Stimulated activated CD4-positive, alpha-beta T cell treated with anti-CD3 and anti-CD28 coated beads, TNF-alpha, amount 100 ng/mL, for 4 hours (primary cell): ENCODE measurements at places on chromosomes 7 and 10.

GRCh38 chr10:26367771-26368170 is 70.4 kb upstream of the APBB1IP start:
- no peak for DNase-seq

GRCh38 chr10:86348321-86349210 is 18.0 kb downstream of the GRID1 start:
- no peak for DNase-seq

- no peak for DNase-seq
These were observed 80.5 kb upstream of the PRKG1 start for GRCh38 chr10:50993771-50994251.

- DNase-seq: no peak
These were observed 81.2 kb downstream of the PARP12 start for GRCh38 chr7:139981511-139981895.

GRCh38 chr7:131691454-131692130 is 135.2 kb upstream of the PODXL start:
- no peak for DNase-seq

GRCh38 chr10:62647375-62648092 is 157.0 kb upstream of the ADO start:
- no peak for DNase-seq

GRCh38 chr7:100126931-100127865 is at the start of gene MBLAC1:
TSS of gene MBLAC1 (plus strand) at chr7:100126967. CDS start at chr7:100127396, 429 bp downstream.
- peak; percentile 82 for DNase-seq

DNA sequence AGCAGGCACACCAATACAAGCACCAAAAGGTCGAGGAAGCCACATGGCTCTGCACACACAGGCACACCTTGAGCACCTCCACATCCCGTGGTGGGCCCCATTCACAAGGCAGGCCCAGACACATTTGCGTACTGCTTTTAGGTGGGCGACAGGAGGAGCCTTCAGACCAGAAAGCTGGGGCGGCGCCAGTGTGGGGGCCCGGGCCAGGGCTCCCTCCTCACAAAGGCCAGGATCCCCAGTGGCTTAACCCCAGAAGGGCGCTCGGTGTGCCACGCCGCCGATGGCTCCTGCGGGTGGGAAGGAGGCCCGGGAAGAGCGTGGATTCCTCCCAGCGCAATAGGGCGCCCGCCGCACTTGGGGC is 2.8 kb upstream of the SMARCD3 start:
- DNase-seq: no peak

- no peak for DNase-seq
These were observed 20.3 kb upstream of the IGF2BP3 start for GRCh38 chr7:23490357-23491135.

- DNase-seq: no peak
These were observed 39.4 kb downstream of the ZCCHC24 start for GRCh38 chr10:79405995-79406515.

DNA sequence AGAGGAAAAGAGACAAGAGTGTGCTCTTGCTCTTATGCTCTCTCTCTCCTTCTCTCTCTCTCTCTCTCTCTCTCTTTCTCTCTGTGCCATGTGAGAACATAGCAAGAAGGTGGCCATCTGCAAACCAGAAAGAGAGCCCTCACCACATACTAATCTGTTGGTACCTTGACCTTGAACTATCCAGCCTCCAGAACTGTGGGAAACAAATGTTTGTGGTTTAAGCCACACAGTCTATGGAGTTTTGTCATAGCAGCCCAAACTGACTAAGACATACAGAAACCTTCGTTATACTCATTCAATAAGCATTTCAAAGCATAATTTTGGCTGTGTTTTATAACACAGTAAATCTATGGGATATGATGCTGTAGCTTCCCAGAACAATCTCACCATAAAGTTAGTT is 56.4 kb upstream of the PLPP4 start:
- DNase-seq: no peak

GRCh38 chr7:96792115-96792514 is 82.5 kb upstream of the SEM1 start:
- DNase-seq: no peak

DNA sequence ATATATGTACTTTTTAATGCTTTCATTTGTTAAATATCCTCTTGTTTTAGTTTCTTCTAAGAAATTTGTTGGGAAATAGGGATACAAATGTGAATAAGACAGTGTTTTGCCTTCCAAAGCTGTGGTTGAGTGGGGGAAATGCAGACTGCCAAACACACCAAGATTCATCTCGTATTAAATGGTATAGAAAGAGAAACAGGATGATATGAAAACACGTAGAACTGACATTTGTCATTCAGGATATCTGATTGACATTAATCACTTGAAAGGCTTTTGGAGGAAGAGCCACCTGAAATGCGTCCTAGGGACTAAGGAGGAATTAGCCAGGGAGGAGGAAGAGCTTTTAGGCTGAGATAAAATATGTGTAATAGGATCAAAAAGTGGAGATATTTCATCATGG is 287.4 kb upstream of the SEMA3C start:
- no peak for DNase-seq

- no peak for DNase-seq
These were observed 24.6 kb upstream of the FOXL3 start for GRCh38 chr7:265192-265997.

GRCh38 chr7:31373337-31374289 is 33.1 kb upstream of the NEUROD6 start:
- DNase-seq: no peak

- DNase-seq: no peak
These were observed 19.2 kb upstream of the GRID1 start for GRCh38 chr10:86385806-86386205.

DNA sequence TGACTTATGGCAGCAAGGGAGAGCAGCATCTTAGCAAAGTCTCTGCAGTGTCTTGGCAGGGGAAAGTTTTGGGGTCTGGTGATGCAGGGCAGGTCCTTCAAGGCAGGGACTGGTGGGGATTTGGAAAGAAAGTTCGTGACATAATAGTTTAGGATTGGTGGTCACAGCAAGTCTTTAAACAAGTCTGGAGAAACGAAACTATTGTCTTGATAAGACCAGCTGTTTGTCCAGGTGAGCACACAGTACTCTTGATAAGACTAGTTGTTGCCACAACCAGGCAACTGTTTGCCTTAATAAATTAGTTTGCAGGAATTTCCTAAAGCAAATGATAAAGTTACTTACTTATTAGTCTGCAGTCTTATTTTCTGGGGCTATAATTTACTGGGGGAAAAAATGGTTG is 136.1 kb downstream of the AKR1D1 start:
- DNase-seq: no peak

- DNase-seq: no peak
These were observed 9.6 kb downstream of the PDLIM1 start for GRCh38 chr10:95281206-95281605.

- DNase-seq: no peak
These were observed 177.6 kb downstream of the GNAI1 start for GRCh38 chr7:80312139-80312661.

DNA sequence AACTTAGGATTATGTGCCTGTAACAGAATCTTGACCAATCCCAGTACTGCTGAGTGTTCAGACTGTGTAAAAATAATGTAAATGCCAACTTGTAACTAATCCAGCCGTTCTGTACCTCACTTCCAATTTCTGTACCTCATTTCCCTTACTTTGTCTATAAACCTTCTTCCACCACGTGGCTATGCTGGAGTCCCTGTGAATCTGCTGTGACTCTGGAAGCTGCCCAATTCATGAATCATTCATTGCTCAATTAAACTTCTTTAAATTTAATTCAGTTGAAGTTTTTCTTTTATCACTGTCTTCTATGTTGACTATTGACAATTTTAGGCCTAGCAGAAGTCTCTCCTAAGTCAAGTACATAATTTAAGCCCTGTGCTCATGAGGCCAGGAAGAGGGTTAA is 215.3 kb upstream of the RHOBTB1 start:
- DNase-seq: no peak

DNA sequence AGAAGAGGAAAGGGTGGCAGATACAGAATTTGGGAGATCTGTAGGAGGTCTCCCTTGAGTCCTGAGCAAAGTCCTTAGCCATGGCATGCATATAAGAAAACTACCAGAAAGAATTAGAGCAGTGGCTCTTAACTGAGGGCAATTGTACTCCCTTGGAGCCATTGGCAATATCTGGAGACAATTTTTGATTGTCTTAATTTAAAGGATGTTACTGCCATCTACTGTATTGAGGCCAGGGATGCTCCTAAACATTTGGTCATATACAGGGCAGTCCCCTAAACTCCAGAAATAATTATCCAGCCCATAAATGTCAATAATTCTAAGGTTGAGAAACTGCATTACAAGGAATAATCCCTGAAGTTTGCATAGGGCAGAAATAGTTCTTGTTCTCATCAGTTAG is 136.4 kb upstream of the ODAD2 start:
- DNase-seq: no peak

DNA sequence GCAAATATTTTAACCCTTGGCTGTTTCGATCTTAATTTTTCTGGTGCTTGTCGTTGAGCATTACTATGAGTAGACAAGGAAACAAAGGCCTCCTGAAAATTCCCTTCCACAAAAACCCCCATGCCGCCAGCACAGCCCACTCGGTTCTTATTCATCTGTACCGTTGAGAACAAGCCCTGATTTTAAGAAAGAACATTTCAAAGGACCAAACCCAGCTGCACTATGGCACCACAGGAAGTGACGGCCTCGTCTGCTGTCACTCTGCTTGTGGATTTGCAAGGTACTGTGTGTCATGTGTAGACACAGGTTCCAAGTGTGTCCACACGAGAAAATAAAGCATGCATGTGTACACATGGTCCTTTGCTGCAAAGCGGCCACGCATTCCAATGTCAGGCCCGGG is 285.2 kb downstream of the DNAJB6 start:
- no peak for DNase-seq

DNA sequence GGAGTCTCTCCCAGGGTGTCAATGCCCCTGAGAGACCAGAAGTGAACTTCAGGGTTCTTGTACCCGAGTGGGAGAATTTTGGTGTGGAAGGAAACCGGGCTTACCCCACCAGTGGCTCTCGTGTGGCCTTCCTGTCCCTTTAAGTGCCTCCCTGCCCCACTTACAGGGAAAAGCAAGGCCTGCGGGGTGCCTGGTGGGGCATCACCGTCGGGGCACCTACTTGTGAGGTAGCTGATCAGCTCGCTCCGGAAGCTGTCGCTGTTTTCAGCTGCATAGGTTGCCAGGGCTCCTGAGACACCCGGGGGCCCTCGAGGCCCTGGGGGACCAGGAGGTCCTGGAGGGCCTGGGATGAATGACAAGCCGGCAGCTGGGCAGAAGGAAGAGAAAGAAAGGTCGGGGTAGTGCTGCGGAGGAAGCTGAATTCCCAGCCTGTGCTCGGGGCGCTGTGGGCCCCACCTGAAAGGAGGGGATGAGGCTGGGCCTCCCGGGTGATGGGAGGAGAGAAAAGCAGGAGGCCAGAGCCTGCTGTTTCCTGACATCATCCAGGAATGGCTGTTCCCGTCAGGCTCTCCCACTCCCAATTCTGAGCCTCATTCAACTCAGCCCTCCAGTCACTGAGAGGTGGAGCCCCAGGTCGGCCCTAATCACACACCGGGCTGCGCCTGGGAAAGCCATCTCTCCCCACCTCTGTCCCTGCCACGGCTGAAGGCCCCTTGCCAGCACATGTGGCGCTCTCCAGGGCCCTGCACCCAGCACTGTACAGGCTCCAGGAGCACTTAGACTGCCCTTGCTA is 51.1 kb downstream of the COL17A1 start:
- DNase-seq: no peak

- no peak for DNase-seq
These were observed 29.3 kb upstream of the TTYH3 start for GRCh38 chr7:2602406-2603043.

DNA sequence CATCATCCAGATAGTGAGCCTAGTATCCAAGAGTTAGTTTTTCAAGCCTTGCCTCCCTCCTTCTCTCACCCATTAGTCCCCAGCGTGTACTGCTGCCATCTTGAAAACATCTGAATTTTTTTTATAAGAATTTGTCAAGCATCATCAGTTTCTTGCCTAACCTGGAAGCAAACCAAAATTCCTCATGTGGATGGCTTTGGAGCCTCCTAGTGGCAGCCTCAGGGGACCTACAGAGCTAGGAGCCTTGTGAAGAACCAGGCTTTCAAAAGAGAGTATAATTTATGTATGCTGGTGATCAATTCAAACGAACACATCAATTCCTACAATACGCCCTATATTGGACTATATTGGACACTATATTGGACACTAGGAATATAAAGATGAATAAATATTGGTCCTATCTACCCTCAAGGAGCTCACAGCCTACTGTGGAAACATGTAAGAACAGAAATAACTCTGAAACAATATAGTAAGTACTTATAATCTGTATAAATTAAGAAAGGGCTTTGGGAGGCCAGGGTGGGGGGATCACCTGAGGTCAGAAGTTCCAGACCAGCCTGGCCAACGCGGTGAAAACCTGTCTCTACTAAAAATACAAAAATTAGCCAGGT is 63.4 kb downstream of the HPSE2 start:
- no peak for DNase-seq

GRCh38 chr7:140082770-140083169 is 20.0 kb upstream of the PARP12 start:
- DNase-seq: no peak

DNA sequence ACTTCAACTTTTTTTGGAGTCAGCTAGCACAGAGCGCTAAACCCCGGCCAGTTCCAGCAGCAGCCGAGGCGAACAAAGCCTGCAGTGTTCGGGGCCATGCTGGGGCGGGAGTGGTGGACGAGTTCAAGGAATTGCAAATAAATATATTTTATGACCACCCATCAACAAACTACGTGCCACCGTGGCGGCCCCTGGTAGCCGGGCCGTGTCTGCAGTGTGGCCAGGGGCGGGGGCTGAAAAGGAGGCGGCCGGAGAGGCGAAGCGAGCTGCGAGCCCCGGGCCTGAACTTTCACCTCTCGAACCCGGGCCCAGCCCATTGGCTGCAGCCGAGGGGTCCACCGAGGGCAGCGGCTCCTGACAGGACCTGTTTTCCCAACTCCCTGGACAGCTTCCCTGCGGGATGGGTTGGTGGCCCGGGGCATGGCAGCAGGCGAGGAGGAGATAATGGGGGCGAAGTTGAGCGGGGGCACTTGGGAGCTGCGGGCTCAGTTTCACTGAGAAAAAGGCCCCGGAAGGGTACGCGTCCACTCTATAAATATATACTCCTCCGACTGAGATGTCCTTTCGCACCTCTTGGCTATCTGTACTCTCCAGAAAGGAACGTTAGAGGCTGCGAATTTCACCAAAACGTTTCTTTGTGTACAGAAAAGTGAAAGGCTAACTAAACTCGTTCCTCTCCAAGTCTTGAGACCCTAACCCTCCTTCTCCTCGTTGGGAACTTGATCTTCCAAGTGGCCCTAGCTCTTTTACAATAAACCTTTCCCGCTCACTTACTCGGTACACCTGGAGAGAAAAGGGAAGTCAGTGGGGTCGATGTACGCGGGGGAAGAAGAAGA is 164.6 kb upstream of the PPP1R3A start:
- no peak for DNase-seq

- no peak for DNase-seq
These were observed 177.6 kb downstream of the REEP3 start for GRCh38 chr10:63698787-63699150.

- DNase-seq: no peak
These were observed 784.0 kb downstream of the SUGCT start for GRCh38 chr7:40918701-40919271.

GRCh38 chr10:58920655-58921003 is 255.8 kb upstream of the PHYHIPL start:
- DNase-seq: no peak
